ENCODE measurements at places on chromosomes 3 and 15.

GRCh38 chr3:142886940-142887339 is 1.9 kb downstream of the PCOLCE2 start:
- DNase-seq = no peak

DNA sequence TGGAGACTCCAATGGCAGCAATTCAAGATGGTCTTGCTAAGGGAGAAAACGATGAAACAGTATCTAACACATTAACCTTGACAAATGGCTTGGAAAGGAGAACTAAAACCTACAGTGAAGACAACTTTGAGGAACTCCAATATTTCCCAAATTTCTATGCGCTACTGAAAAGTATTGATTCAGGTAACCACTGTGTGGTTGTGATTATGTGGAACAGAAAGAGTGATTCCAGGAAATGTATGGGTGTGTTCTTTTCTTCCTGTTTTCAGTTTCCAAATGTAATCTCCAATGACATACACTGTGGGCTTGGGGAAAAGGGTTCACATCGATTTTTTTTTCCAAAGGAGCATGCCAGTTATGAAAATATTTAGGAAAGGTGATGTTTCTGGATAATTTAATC is 10.9 kb downstream of the SCG3 start:
- no peak for DNase-seq

- DNase-seq = no peak
These were observed 5.6 kb downstream of the RRP9 start for GRCh38 chr3:51935886-51936755.

DNA sequence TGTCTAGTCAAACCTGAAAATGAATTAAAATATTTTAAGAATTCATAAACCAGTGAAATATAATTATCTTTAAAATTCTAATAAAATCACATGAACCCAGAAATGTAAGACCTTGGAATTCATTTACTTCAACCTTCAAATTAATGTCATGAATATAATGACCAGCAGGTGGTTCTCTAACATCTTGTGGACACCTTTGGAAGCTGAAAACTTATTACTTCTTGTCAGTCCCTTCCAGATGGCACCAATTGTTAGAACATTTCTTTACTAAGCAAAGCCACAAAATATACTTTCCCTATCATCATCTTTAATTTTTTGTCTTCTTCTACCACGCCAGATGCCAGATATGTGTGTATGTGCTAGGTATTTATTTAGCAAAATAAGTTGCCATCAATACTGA is 240.0 kb downstream of the MBNL1 start:
- DNase-seq = no peak

DNA sequence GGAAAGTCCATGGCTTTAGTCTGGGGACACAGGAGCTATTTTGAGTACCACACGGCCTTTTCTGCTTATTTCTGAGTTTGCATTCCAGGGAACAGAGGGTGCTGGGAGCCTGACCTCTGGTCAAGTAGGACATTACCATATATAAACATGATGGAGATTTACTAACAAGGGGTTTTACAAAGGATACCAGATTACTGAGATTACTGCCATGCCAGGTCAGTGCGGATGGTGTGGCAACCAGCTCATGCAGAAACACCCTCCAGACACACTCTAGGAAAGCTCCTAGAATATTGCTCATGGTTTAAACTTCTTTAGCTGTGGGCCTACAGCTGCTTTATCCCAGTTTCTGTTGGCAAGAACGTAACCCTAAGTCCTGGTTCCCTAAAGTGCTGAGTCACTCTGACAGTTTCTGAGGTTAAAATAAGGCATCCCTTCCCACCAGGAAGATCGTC is 54.3 kb upstream of the AGTR1 start:
- DNase-seq = no peak

- DNase-seq = no peak
These were observed 1129.6 kb downstream of the OTOL1 start for GRCh38 chr3:162626172-162626571.

DNA sequence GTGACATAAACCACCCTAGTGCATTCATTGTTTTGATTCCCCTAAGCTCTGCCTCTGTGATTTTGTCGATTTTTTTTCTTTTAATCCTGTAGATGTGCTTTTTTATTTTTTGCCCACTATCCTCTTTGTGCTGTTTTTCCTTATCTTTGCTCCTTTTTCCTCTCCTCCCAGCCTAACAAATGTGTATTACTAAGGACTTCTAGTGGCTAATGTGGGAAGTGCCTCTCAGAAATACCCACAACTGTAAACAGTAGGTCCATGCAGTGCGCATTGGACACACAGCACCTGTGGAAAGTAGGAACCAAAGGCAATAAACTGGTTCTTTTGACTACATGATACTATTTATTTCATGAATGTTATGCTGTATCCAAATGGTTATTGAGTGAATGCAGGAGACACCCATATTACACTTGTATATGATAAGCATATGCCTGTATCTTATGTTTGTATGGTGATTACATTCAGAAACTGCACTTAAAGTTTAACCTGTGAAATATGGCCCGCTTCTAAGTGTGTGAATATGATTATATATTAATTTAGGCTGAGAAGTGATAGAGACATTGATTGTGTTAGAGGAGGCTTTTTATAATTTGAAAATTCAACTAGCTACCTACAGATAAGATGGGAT is 147.8 kb downstream of the PLCL2 start:
- DNase-seq = no peak

DNA sequence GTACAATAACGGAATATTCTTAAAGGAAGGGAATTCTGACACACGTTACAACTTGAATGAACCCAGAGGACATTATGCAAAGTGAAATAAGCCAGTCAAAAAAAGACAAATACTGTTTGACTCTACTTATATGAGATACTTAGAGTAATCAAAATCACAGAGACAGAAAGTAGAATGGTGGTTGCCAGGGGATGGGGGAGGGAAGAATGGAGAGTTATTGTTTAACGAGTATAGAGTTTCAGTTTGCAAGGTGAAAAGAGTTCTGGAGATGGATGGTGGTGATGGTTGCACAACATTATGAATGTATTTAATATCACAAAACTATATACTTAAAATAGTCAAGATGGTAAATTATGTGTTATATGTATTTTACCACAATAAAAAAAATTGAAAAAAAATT is 112.9 kb upstream of the ARHGEF3 start:
- DNase-seq = no peak

DNA sequence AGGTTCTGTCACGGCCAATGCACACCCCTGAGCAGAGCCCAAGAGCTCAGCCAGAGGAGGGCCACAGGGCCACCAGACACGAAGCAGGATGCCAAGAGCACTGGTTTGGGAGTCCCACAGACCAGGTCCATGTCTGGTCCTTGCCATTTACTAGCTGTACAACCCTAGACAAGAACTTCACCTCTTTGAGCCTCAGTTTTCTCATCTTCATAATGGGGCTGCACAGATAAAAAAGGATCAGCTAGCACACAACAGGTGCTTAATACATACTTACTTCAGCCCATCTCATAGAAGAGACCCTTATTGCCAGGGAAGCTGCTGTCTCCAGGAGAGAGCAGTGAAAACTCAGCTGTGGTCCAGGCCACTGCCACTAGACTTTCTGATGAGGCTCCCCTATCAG is 152.0 kb downstream of the NUP210 start:
- no peak for DNase-seq

Measured in stimulated activated CD4-positive, alpha-beta T cell treated with anti-CD3 and anti-CD28 coated beads, Interleukin-2, amount 100 ng/mL, for 48 hours (primary cell).